NCI-H146 (cell line): ENCODE measurements at places on chromosomes 7 and 10.

DNA sequence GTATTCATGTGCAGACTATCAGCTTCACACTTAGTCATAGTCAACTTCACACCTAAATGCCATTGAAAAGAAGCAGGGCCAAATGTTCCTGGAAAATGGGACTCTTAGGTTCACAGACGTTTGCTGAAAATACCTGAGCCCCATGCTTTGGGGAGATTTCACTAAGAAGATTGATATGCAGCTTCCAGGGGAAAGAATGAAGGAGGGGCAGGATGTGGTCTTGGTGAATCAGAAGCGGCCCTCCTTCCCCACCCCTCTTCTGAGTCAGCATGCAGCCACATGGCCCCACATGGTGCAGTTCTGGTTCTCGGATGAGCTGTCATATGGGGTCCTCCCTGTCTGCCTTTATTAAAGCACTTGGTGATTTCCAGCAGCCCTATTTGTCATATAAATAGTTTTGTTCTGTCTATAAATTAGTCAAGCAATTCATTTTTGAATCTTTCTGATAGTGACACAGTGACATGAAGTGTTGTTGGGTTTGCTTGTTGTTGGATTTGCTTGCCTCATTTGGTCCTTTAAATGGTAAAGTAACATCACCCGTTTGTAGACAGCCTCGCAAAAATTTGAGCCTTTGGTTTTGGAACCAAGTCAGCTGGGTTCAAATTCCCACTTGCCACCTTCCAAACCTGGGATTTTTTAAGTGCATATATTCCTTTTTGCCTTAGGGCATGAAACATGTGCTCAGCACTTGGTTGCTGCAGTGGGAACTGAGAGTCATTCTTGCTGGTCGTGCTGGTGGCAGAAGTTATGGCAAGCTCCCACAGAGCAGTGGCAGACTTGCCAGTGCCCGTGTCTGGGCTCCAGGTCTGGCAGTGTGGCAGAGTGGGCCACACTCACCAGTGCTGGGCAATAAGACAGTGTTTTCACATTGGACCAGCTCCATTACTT, 68.1 kb upstream of the CDK6 start:
- DNase-seq: no peak

GRCh38 chr10:132722394-132723329, 63.3 kb downstream of the NKX6-2 start:
- DNase-seq: no peak

- no peak for DNase-seq
Observed at GRCh38 chr7:465710-466400, 53.8 kb downstream of the PDGFA start.

GRCh38 chr10:104683567-104683966, 42.5 kb downstream of the SORCS3 start:
- DNase-seq: no peak

DNA sequence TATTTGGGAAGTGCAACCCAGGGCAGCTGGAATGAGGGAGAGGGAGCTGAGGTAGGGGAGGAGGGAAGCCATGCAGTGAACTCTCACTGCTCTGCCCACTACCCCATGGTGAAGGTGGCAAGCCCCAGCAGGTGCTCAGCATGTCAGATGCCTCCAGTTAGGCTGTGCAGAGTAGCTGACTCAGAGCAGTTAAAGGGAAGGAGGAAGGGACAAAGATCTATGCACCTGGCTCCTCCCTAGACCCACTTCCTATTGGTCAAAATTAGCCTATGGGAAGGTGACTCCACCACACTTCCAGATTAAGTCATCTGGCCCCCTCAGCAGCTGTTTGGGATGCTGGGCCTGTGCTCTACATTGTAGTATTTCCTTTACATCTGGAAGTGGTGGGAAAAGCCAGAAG, 125.7 kb upstream of the MTPN start:
- no peak for DNase-seq

- no peak for DNase-seq
Observed at GRCh38 chr10:79418886-79419595, 26.4 kb downstream of the ZCCHC24 start.

GRCh38 chr7:127391591-127392181, 822 bp downstream of the ZNF800 start:
- peak; percentile 49 for DNase-seq

DNA sequence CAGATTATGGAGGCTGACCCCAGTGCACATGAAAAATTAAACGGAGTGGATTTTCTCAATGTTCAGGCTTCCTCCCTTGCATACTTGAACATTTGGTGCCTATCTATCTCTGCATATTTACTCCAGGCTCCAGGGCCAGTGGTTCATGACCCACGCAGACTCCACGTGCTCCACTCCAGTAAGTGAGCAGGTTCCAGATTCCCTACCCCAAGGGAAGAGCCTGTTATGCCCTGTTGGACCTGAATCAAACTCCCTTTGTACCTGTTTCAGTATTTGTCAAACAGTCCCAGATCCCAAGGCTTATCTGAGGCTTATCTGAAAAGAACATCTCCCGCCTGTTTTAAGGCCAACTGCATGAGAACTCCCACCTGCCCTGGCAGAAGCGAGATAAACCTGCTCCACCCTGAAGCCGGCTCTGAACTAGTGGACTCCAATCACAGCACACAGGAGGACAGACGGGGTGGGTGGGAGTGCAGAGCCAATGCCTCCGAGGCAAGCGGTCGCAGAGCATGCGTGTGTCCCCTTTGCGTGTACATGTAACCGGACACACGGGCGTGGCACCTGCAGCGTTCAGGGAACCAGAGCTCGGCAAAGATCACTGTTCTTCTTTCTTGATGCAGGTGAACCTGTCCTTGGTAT, 2.3 kb upstream of the FUOM start:
- DNase-seq: no peak

- no peak for DNase-seq
Observed at GRCh38 chr10:116687633-116688032, 54.7 kb downstream of the HSPA12A start.

- no peak for DNase-seq
Observed at GRCh38 chr7:134448356-134449229, 10.3 kb downstream of the AKR1B1 start.

- DNase-seq: no peak
Observed at GRCh38 chr10:75694790-75695189, 263.4 kb downstream of the LRMDA start.
